ENCODE measurements at places on chromosomes 16 and 17.
A peak's percentile ranks its signal among the peaks of the same experiment; 100 is the strongest.

DNA sequence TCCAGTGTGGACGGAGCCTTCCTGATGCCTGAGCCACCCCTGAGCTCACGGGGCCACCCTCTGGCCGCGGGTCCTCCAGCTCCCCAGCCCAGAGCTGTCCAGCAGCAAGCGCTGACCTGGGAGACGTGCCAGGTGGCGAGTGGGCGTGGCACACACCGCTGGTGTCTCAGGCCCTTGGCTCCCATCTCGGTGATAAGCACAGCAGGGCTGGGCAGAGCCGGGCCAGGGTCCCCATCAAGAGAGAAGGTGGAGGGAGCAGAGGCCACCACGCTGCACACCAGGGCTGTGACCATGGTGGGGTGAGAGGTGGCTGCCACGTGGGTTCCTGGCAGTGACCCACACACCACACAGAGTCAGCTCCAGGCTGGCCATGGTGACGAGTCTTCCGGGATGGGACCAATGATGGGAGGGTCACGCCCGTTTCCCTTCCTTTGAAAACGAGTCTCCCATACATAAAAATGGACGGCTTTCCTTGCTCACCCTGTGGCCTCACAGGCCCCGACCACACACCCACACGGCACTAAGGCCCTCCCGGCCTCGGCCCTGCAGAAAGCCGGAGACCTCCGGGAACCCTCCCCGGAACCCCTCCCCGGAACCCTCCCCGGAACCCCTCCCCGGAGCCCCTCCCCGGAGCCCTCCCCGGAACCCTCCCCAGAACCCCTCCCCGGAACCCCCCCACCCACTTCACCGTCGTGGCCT lies 16.8 kb downstream of the UTS2R start:
- DNase-seq, result no peak

GRCh38 chr17:45073414-45074070 lies 12.4 kb downstream of the NMT1 start:
- no peak for DNase-seq

GRCh38 chr17:929586-929985 lies 50.0 kb downstream of the NXN start:
- no peak for DNase-seq

DNA sequence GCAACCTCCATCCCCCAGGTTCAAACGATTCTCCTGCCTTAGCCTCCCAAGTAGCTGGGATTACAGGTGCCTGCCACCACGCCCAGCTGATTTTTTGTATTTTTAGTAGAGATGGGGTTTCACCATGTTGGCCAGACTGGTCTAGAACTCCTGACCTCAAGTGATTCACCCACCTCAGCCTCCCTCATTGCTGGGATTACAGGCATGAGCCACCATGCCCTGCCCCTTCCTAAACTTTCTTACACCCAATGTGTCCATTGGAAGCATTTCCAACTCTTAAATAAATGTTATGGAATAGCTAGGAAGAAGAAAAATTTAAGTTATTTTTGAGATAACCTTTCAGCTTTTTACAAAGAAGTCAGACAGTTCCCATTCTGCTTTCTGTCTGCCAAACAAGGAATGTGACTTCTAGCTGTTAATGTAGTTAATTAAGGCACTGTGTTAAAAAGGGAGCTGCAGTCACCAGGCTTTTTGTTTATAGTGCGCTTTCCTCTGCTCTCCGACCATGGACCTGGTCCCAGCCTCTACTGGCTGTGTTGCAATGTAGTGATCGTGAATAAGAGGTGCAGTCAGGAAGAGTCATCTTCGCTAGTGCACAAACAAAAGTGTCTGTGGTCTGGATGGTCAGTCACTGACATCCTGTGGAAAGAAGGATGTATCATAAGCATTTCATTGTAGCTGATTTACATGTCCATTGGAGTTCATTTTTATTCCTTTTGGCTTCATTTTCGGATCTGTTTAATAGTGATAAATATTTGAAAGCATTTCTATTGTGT lies 39.7 kb downstream of the USP10 start:
- peak; percentile 89 for DNase-seq

GRCh38 chr16:72409423-72409822 lies 237.5 kb upstream of the PMFBP1 start:
- DNase-seq, result no peak

GRCh38 chr16:53925107-53925410 lies 221.1 kb downstream of the FTO start:
- no peak for DNase-seq

DNA sequence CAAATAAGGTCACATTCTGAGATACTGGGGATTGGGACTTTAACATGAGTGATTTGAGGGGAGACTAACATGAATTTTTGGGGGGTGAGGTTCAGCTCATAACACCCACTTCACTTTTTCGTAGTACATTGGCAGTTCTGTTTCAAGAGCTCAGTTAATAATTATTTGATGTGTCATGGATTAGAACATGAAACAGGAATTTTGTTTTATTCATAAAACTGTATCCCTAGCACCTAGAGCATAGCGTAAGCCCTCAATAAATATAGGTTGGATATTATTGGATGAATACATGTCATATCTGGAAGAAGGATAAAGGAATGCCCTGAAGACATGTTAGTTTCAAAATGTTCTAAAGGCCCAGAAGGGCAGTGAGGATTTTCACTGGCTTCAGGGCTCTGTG lies 119.8 kb downstream of the PRKCA start:
- no peak for DNase-seq

DNA sequence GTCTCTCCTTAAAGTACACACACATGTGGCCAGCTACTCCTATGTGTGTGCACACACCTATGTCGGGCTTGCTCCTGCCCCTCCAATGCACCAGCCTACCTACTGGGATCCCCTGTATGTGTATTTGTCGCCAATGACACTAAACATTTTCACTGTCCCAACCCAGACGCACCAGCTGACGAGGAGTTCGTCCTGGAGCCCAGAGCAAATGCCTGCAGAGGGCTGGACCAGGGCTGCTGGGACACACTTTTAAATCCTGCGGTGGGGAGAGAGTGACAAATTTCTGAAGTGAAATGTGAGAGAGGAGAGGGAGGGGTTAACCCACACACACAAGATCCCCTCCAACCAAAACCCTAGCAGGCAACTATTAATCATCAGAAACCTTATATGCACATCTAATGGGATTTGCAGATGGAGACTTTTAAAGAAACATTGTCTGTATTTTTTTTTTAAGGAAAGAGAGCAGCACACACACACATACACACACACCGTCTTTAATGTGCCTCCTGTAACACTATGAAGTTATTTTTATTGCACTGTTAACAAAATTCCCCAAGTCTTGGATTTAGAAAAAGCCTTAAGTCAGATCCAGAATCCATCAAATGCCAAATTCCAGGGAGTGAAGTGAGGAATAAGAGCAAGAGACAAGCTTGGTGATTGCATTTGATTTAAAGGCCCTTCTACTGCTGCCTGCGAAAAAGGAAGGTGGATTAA lies at the start of gene MEOX1:
TSS of gene MEOX1 (minus strand) at position 224 of the 714 bp plus-strand sequence. CDS start 388 bp downstream, outside the sequence.
- peak; percentile 37 for DNase-seq

DNA sequence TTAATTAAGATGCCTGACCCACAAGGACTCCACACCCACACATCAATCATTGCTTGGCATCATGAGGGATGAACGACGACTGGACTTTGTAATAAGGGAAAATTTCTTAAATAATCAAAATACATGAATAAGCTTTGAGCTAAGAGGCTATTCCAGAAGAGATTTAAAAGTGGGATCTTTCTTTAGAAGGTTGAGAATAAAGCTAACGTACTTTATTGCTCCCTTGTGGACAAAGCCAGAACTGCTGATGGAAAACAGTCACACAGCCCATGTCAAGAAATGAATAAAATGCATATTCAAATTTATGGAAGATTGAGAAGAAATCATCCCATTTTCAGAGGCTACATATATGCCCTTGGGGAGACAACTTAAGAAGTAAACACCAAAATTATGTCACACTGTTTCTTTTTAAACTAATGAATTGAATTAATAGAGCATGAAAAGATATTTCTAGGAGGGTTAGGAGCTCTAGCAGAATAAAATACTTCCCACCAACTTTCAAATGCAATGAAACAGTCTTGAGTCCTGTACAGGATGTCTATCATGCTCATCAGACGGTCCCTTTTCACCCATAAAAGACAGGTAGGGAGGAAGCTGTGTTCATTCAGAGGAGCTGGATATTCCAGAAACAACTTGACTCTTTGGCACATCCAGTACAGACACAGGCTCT lies 60.2 kb upstream of the PHOSPHO1 start:
- peak; percentile 45 for DNase-seq

DNA sequence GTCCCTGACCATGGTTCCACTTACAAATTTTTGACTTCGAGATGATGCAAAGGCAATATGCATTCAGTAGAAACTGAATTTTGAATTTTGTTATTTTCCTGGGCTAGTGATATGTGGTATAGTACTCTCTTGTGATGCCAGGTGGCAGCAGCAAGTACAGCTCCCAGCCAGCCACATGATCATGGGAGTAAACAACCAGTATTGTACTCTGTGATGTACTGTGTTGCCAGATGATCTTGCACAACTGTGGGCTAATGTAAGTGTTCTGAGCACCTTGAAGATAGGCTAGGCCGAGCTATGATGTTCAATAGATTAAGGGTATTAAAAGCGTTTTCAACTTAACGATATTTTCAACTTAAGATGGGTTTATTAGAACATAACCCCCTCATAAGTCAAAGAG lies 250.8 kb downstream of the STX8 start:
- DNase-seq, result no peak

DNA sequence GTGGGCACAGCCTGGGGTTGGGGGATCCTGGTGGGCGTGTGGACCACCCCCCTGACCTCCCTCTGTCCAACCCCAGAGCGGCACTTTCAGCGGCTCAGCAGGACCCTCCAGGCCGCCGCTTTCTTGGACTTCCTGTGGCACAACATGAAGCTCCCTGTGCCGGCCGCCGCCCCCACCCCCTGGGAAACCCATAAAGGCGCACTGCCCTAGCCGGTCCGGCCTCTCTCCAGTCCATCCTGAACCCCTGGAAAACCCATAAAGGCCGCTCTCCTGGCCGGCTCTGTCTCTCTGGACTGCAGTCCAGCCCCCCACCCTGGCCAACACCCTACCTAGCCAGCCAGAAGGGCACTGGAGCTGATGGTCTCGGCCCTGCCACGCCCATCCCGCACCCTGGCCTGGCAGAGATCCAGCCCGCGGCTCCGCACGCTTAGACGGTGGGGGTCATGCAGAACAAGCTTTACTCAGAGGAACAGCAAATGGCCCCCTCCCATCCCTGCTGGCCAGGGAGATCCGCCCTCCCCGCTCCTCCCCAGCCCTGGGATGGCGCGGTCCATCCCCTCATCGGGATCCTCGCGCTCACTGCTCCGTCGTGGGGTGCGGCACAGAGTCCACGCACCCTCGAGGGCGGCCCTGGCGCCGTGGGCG lies 2.7 kb downstream of the NOXO1 start:
- DNase-seq, result no peak

- no peak for DNase-seq
These were observed 45.3 kb downstream of the GRIN2A start for GRCh38 chr16:10136916-10137315.

DNA sequence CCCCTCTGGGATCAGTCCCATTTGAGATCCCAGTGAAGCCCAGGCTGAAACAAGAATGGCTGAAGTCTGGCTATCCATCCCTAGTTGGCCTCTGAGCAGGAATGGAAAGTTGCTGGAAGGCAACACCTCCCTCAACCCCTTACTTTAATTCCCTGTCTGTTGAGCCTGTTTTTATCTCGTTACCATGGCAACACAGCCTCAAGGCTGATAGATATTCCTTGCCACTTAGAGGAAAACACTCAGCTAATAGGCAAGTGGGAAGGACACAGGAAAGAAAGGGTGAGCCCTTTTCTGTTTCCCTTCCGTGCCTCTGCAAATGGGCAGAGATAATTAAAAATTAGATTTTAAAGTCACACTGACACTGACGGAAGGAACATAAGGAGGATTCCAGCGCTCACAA lies 75.5 kb upstream of the CLEC3A start:
- no peak for DNase-seq

- no peak for DNase-seq
These were observed 10.7 kb upstream of the LITAF start for GRCh38 chr16:11597235-11598095.

GRCh38 chr17:61502292-61502691 lies 50.1 kb downstream of the TBX4 start:
- DNase-seq, result no peak

DNA sequence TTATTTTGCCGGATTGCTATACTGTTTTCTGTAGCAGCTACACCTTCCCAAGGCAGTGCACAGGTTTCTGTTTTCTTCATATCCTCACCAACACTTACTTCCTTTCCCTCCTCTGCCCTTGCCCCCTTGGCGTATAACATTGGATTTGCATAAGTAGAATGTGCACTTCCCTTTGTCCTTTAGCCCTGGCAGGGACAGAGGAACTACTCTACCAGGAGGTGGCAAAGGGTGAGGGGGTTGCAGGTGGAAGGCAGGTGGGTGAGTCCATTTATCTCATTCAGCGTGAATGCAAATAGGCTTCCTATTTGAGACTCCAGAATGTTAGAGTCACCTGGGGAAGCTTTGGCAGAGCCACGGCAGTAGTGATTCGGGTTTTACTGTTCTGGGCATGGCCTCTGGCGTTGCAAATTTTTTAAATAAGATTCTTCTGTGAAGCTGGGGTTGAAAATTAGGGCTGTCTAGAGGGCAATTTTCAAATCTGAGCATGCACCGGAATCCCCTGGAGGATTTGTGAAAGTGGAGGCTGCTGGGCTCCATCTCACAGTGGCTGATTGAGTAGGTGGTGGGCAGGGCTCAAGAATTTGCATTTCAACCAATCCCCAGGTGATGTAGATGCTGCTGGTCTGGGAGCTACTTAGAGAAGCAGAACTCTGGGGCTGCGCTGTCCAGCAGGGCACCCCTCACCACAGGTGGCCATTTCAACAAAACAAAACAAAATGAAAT lies 84.7 kb downstream of the PLCG2 start:
- DNase-seq, result no peak

GRCh38 chr17:64500487-64500859 lies 3.6 kb upstream of the POLG2 start:
- no peak for DNase-seq

GRCh38 chr16:23248261-23249194 lies 53.6 kb upstream of the SCNN1B start:
- no peak for DNase-seq

GRCh38 chr17:40108970-40109824 lies 8.8 kb upstream of the NR1D1 start:
- no peak for DNase-seq

- DNase-seq, result no peak
These were observed 775 bp upstream of the PAGR1 start for GRCh38 chr16:29815032-29815721.

- no peak for DNase-seq
These were observed 19.6 kb upstream of the LRRC75A start for GRCh38 chr17:16511593-16511992.

GRCh38 chr16:31000671-31001382 lies 9.6 kb downstream of the STX1B start:
- no peak for DNase-seq

GRCh38 chr17:60525685-60526514 lies at the start of gene APPBP2:
APPBP2 (minus strand) TSS chr17:60526242; CDS start chr17:60525931, 311 bp downstream.
- peak; percentile 73 for DNase-seq

GRCh38 chr17:8969901-8970300 lies 4.4 kb upstream of the PIK3R5 start:
- no peak for DNase-seq
